Renal pelvis (tissue), 12 donors: ENCODE measurements at places on chromosomes 16 and 17. TPM values are rescaled to one million over a fixed set of nuclear protein-coding genes. Genes with fewer than 3 reads are reported as not detected.

- no peak for DNase-seq
Observed at GRCh38 chr17:64057701-64058263, 37.3 kb upstream of the ICAM2 start.

DNA sequence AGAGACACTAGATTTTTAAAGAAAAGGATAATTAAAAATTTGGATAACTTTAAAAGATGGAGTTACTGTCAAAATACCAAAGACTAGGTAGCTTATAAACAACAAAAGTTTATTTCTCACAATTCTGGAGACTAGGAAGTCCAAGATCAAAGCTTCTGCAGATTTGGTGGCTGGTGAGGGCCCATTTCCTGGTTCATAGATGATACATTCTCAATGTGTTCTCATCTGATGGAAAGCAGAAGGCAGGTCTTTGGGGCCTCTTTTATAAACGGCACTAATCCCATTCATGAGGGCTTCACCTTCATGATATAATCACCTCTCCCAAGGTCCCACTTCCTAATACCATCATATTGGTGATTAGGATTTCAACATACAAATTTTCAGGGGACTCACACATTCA is 33.7 kb downstream of the NLK start:
- no peak for DNase-seq

The CLEC18C gene
- polyA plus RNA-seq, result 65.8 TPM

The TMC5 gene
- polyA plus RNA-seq, result 0.26 TPM

- DNase-seq, result no peak
Observed at GRCh38 chr16:68612996-68613395, 32.1 kb upstream of the CDH3 start.

The JUP gene
- polyA plus RNA-seq, result 218 TPM

The SNX20 gene
- 0.54 TPM for polyA plus RNA-seq

DNA sequence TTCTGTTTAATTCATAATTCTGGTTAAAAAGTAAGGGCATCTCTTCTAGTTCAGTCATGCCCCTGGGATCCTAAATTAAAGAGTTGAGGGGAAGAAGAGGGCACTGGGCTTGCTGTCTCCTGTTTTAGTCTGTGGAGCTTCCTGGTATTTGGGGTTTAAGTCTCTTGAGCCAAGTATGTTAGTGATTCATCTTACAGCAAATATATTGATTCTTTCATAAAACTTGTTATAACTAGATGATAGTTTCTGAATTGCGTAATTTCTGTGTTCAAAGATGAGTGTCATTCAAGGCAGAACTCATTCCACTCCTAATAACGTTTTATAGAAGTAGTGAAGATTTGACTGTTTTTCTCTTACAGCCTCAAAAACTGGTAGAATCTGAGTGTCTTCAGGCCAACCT is 1.7 kb downstream of the TXNDC17 start:
- DNase-seq, result no peak

The DHX8 gene
- polyA plus RNA-seq, result 41.3 TPM

DNA sequence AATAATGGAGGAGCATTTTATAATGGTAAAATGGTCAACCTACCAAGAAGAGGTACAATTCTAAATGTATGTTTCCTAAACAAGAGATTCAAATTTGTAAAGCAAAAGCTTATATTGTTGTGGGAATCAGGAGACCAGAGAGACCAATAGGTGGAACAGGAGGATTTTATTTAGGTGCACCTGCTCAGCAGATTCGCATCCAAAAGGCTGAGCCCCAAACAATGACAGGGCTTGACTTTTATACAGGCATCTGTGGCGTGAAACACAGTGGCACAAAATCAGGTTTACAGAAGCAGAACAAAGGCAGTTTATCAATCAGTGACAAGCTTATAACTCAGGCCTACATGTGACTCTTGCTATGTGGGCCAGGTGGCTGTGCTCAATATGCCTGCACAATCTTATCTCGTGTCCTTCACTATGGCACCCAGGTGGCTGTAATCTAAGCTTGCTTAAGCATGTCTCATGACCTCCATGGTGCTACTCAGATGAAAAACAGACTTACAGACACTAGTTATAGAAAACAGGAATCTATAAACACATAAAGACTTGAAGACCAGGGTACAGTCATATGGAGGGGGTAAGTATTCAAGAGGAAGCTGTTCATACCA is 780.2 kb upstream of the CA10 start:
- no peak for DNase-seq

- no peak for DNase-seq
Observed at GRCh38 chr16:87140211-87141200, 176.7 kb downstream of the C16orf95 start.

The KRTAP3-1 gene
- polyA plus RNA-seq, result not detected

The SDR42E1 gene
- polyA plus RNA-seq, result 14.6 TPM

DNA sequence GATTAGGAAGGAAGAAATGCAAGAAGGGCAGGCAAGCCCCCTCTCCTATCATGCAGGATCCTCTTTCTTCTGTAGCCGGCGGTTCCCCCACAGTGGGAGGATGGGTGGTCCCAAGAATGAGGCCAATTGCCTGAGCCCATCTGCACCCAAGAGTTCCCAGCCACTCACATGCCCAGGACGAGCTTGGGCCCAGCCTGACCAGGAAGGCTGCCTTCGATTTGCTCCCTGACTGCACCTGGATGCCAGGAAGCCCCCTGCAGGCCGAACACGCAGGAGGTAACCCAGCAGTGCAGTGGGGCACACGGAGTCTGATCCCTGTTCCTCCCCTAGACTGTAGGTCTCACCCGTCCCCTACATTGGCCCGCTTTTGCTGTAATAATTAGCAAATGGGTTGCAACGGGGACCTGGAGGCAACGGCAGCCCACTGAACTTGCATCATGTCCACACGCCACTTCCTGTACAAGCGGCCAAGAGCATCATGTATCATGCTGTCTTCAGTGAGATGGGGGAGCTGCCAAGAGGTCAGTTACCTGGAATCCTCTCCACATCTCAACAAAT is 67.5 kb downstream of the AMFR start:
- DNase-seq, result no peak

DNA sequence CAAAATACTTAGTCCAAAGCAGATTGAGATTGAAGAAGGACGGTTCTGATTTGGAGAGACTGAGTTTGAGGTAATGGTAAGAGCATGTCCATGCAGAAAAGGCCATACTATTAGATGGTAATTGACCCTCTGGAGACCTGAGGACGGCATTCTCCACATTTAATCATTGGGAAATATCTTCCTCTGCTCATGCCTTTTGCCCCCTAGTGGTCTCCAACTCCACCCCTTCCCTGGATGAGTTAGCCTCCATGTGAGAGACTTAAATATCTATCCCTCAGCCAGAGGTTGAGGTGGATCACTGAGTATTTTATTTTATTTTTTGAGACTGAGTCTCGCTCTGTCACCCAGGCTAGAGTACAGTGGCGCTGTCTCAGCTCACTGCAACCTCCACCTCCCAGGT is 10.4 kb upstream of the OR3A1 start:
- DNase-seq, result no peak

GRCh38 chr17:59487161-59487873 is 78.1 kb upstream of the DHX40 start:
- DNase-seq, result no peak

The JPH3 gene
- polyA plus RNA-seq, result 1.0 TPM

The CMTM2 gene
- polyA plus RNA-seq, result 0.90 TPM

DNA sequence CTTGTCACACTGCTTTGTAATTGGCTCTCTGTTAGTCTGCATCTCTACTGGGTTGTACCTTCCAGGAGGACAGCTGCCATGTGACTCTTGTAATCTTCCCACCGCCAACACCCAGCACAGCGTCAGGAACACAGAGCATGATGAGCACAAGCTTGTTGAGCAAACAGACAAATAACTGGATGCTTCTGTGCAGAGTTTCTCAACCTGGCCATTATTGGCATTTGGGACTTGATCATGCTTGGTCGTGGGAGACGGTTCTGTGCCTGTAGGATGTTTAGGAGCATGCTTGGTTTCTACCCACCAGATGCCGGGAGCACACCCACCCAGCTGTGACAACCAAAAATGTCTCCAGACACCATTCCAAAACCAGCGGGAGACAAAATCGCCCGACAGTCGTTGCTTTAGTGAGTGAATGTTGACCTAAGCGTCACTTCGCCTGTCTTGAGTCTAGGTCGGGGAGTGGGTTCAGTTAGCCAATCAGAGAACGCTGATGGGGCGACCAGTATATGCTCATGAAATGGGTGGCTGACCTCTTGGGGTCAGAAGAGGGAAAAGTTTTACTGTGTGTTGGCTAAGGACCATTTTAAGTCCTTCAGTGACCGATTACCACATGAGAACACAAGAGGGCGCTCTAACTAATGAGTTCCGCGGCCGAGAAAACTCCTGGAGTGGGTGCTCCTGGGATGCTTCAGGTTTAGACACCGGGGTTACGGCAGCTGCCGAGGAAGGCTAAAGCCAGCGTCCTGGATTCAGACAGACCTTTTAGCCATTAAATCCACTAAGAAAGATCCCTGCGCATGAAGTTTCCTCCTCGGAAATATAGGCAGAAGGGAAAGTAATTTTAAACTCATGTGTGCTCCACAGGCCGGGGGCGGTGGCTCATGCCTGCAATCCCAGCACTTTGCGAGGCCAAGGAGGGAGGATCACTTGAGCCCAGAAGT is 57.8 kb upstream of the TEX2 start:
- DNase-seq, result peak; percentile 62

DNA sequence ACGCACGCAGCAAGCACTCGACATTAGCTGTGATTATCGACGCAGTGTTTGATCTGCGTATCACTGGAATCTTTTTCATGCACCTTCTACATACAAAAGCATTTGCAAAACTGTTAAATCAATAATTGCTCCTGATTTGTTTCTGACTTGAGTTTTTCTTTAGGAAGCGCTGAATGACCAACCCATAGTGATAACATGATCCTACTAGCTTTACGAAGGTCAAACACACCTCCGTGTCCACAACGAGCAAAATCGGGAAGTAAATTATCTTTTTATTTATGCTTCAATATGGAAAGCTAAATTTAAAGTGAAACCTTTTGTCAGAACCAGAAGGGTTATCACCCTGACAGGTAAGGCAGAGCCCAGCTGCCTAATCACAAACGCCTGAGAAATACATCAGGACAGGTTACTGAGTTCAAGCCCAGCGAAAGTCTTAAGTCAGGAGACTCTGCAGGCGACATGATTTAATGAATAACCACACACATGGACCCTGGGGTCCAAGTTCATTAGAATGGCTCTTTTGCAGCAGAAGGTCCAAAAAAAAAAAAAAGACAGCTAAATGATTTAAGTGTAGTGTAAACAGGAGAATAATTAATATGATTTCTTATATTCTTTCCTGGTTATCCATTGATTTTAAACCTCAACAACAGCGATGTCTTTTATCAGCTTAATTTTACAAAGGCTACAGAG is 104.2 kb downstream of the ADCY9 start:
- DNase-seq, result no peak
